ENCODE measurements at places on chromosomes 4 and X.

GRCh38 chr4:55021214-55021613 is 104.2 kb downstream of the KDR start:
- no peak for DNase-seq

DNA sequence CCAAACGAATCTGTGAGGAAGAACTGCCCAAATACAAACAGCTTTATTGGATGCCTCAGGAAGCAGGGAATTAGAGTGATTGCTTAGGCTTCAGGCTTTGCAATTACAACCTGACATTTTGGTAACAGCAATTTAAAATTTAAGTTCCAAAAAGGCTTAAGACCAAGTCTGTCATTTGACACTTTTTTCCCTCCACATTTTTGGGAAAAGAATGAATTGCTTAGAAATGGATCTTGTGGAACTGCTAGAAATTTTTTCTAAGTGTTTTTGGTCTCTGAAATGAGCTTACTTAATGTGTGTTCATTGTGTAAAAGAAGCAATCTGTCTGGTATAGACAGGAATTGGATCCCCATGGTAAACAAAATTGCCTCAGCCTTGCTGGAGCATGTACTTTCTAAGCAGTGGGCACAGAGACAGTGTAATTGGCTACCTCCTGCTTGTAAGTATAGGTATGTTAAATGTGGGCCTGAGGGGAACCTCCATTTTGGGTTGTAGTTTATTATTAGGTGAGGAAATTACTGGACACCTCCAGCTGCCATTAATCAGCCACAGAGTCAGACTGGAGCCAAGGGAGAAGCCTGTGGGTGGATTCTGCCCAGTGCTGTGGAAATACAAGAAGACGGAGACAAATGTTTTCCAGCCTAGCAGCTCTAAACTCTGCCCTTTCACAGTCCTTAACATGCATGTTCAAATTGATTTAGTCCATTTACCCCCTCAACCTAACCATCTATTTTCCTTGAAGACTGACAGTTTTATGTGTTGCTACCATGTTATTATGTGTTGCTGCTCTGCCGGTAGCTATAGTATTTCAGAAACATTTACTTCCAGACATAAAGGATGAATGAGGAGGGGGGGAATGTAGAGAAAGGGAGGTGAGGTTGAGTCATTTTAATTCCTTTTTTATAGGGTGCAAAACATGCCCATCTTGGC is 473.0 kb downstream of the SPRY1 start:
- DNase-seq, result no peak

- no peak for DNase-seq
Observed at GRCh38 chr4:125070861-125071260, 243.9 kb upstream of the FAT4 start.

GRCh38 chr4:112234952-112235609 is 3.5 kb downstream of the AP1AR start:
- peak; percentile 70 for DNase-seq

- DNase-seq, result no peak
Observed at GRCh38 chr4:82421796-82422560, 8.3 kb downstream of the HNRNPDL start.

DNA sequence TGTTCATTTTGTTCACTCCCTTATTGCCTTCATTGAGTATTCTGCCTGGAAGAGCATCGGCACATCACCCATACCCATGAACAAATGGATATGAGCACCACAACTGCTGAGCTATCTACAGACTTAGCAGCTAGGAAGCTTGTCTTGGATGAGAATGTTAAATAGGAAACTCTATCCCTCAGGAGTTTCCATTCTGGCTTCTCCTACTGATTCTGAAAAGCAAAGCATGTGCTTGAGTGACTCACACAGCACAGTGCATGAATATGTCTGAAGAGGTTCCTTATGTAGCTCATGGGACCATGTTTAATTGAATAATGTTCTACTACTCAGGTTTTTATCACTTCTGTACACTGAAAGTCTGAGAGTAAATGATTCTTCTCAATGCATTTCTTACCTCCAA is 57.3 kb upstream of the MXRA5 start:
- no peak for DNase-seq

DNA sequence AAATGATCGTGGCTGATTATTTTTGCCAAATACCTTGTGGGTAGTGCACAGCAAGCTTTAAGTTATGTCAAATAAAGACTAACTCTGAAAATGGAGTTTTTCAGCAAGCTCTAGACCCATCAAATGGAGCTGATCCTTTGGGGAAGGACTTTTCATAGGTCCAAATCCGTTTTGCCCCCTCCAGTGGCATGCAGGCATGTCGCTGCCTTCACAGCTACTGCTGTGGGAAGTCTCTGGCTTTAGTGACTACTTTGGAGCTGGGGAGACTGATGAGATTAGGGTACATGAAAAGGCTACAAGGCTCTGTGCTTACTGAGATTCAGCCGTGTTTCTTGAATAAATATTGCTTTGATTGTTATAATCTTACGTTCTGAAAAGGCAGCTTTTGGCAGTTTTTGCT is 106.6 kb upstream of the HS3ST1 start:
- no peak for DNase-seq

DNA sequence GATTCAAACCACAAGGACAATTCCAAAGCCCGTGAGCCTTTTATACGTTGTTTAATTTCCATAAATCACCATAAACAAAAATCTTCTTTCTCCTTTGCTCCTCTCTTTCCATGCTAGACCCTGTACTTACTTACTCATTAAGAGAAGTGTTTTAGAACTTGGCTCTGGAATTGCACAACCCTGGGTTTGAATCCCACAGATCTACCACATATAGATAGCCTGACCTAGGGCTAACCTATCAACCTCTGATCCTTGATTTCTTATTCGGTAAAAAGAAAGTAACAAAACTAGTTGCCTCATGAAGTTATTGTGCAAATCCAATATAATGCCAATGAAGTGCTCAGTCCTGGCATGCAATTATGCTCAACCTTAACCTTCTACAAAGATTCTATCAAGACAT is 68.8 kb downstream of the ZAR1 start:
- no peak for DNase-seq

DNA sequence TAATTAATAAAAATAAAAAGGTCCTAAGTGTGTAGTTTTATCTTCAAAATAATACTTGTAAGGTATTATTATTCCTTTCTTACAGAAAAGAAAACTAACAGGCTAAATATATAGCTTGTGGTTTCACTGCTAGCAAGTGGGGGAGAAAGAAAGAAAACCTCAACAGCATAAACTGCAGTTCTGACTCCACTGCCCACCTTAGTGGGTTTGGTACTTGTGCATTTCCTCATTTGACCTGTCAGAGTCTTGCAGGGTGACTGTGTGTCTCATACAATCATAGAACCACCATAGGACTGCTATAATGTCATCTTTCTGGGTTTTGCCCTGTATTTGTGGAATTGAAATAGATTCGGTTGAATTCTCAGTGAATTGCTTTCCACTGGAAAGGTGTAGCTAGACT is 94.7 kb upstream of the PUDP start:
- DNase-seq, result no peak

DNA sequence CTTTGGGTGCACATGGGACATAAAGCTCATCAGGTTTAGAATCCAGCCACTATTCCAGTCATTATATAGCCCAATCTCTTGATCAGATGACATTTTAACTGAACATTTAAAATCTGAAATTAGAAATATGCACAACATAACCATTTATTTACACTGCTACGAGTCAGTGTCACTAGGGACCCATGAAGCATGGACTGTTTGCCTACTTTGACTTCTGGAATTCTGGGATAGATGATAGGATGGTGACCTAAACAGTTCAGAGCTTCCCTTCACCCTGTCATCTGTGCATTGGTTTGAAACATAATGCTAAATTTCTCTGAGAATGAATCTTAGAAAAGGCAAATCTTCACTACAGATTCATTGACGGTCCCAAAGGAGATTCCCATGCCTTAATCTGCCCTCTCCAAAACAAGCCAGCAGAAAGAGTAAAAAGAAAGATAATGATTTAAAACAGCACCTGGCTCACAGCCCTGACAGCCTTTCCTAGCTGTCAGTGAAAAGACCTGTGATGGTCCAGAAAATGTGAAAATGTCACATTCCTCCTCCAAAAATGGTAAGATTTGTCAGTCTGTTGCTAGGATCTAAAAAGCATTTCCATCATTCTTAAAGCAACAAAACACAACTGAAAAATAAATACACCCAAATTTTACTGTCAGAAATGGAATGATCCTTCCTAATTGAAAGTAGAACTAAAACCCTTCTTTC is 18.9 kb upstream of the HERC3 start:
- no peak for DNase-seq

GRCh38 chr4:53563824-53564223 is 27.5 kb downstream of the LNX1 start:
- DNase-seq, result no peak

DNA sequence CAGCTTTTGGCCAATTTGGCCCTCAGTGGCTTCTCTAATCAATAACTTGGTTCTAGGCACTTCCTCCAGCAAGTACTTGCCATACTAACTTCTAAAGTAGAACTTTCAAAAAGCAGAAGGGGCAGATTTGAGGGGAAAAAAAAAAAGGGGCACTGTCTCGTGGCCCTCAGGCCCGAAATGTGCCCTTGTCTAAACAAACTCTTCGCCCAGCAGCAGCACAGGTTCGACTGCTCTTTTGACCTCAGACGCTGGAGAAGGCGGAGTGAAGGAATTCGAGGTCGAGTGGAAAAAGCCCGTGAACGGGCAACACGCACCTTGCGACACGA is 775 bp downstream of the GRPEL1 start:
- DNase-seq, result no peak

DNA sequence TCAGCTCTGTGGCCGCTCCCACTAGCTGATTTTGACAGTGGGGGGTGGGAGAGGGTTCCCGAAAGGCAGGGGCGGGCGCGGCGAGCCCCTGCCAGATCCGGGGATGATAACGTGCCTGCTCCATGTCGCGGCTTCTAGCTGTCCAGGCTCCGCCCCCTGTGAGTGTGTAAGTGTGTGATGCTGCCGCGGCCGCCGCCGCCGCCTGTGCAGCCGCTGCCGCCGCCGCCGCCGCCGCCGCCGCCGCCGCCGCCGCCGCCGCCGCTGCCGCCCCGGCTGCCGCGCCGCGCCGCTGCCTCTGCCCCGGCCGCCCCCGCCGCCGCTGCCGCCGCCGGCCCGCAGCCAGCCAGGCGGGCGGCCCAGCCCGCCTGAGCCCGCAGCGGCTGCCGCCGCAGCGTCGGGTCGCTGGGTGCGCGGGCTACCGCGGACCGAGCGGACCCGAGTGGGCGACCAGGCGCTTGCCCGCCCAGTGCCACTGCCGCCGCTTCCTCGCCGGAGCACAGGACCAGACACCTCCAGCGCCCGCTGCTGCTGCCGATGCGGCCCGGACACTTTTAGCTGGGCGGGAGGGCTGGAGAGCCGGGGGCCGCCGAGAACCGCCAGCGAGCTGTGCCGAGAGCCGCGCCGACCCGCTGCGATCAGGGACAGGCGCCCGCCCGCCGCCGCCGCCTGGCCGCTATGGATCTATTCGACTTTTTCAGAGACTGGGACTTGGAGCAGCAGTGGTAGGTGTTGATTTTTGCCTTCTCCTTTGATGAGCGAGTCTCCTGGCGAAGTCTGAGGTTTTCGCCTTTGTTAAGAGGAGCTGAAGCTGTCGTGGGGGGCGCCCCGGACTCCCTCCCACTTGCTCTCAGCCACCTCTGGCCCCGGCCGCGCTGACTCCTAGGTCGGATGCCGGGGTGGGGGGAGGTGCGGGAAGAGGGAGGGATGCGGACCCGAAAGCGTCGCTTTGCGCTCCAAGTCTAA is at the start of gene AFF2:
Gene AFF2 (plus strand): TSS at position 195 of the 963 bp plus-strand sequence. CDS start 481 bp downstream, at position 676.
- no peak for DNase-seq

- DNase-seq, result no peak
Observed at GRCh38 chr4:1981251-1982058, 27.3 kb downstream of the NELFA start.

GRCh38 chr4:79864500-79865200 is 208.4 kb downstream of the ANTXR2 start:
- DNase-seq, result no peak

GRCh38 chr4:11426731-11427120 is 2.0 kb downstream of the HS3ST1 start:
- no peak for DNase-seq
